ENCODE measurements at places on chromosomes 6 and 20.

DNA sequence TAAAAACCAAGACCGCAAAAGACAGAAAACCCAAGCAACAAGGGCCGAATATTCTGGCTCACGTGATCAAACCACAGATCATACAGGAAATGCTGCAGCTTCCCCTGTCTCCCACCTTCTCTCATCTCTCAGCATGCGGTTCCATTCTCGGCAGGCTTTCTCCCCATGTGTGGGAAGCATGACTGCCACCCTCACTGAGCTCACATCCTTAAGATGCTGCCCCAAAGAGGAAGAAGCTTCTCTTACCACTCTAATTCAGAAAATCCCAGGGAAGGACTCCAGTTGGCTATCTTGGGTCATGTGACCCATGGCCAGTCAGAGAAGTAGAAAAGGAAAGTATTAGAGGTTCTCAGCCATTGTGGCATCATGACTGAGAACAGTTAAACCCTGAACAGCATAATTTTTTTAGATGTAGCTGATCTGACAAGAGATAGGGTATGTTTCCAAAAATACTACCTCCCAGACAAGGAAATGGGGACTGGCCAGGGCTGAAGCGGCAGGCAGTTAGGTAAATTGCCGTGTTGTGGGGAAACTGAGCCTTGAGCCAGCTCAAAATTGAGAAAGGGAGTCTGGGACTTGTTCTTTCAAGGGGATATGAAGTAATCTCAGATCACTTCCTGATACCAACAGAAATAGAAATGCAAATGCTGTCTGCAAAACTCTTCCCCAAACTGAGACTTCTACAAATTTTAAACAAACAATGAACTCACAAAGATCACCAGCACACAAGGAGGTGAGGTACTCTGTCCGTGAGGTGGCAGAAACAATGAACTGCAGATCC, 37.1 kb upstream of the GRM4 start:
- peak; percentile 89 for DNase-seq

DNA sequence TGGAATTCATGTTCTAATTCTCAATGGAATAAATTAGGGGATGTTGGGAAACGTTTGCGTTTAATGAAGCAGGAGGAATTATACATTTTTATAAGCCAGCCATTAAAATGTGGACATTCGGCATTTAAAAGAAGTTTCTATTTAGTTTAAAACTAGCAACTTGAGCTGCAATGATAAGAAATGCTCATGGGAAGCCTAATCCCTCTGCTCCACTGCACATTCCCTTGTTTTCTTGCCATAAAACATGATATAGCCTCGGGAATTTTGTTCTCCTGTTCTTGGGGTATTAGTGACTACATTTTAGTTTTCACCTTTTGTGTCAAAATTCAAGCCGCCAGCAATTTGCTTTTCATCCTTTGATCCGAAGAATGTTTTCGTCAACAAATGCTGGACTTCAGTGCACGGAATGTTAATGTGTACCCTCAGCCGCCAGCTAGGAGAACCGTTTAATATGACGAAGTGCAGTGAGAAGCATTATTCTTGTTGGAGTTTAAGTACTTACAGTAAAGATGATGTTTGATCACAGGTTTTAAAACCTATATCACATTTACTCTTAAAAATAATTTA, 137.9 kb downstream of the HIVEP1 start:
- no peak for DNase-seq

GRCh38 chr20:5600982-5601381, 149.2 kb upstream of the SHLD1 start:
- no peak for DNase-seq

GRCh38 chr6:17945111-17945510, 42.3 kb downstream of the KIF13A start:
- DNase-seq, result no peak

DNA sequence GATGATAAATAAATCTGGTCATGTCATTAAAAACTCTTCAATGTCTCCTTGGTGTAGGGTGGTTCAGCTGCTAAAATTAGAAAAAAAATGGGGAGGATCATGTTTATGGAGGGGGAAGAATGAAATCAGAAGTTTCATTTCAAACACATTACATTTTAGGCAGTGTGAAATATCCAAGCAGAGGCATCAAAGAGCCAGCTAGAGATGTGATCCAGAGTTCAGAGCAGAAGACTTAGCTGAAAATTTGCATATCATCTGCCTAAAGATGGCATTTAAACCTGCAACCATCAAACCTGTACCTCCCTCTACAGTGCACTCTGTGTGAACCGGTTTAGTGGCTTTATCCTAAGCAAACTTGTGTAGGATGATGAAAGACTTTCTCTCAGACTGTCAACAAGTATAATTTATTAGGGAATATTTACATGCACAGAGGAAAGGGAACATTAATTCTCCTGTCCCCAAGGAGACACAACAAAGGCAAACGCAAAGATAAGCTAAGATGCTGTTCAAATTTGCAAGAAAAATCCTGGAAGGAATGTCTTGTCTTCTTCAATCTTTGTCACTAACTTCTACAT, 84.8 kb upstream of the PLEKHG1 start:
- no peak for DNase-seq

- no peak for DNase-seq
Measured at GRCh38 chr6:36975231-36976006, 10.6 kb downstream of the MTCH1 start.

DNA sequence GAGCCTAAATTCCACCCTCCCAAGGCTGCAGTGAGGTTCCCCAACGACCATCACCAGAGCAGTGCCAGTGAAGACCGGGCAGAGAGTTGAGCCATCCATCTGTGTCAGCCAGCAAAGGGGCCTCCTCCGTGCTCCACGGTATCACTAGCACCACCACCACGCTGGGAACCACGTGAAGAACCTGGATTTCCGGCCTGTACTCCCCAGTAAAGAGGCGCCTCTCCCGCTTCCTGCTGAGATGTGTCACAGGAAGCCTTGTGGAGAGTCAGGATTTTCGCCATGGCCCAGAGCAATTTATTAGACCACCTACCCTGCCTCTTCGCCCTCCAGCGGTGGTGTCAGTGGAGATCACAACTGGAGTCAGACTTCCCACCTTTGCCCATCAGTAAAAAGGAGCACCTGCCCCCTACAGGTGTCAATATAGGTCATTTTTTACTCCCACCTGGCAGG, 28.8 kb downstream of the CPXM1 start:
- no peak for DNase-seq

- DNase-seq, result no peak
Measured at GRCh38 chr6:34597605-34598353, 41.6 kb upstream of the SPDEF start.

DNA sequence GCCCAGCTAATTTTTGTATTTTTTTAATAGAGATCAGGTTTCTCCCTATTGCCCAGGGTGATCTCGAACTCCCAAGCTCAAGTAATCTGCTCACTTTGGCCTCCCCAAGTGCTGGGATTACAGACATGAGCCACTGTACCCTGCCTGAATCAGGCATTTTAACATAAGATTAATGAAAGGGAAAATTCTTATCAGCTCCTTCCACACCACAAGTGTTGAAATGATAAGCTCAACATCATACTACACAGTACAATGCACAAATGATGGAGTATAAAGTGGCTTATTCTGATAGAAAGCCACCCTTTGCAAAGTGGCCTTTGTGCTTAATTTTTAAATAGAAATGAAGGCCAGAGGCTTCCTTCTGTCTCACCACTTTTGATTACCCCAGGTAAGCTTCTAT, 71.3 kb upstream of the MCHR2 start:
- no peak for DNase-seq

DNA sequence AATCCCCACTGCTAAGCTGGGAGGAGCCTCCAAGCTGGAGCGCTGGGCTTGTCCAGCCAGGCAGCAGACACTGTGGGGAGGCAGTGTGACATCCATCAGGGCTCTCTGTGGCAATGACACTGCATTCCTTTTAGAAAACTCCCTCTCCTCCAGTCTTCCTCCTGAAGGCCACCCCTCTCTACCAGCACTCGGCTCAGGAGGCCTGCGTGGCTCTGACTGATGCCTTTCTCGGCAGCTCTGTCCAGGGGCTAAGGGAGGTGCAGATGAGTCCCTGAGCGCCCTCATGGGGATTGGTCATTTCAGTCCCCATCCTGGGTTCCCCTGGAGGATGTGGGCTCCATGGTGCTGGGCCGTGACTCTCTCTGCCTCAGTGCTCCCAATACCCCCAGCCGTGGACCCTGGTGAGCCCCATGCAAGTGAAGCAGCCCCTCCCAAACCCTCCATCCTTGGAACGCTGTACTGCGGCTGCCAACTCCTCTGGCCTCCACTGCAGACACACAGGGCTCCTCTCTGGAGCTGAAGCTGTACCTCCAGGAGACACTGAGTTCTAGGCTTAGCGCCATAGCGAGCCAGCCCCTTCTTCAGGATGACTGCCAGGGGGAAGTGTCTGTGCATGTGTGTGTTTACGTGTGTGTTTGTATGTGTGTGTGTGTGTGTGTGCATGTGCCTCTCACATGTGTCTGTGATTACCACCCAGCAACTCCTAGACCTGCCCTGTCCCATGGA, 209.6 kb downstream of the ERMARD start:
- no peak for DNase-seq

GRCh38 chr6:79731471-79731870, 100.3 kb downstream of the SH3BGRL2 start:
- no peak for DNase-seq

DNA sequence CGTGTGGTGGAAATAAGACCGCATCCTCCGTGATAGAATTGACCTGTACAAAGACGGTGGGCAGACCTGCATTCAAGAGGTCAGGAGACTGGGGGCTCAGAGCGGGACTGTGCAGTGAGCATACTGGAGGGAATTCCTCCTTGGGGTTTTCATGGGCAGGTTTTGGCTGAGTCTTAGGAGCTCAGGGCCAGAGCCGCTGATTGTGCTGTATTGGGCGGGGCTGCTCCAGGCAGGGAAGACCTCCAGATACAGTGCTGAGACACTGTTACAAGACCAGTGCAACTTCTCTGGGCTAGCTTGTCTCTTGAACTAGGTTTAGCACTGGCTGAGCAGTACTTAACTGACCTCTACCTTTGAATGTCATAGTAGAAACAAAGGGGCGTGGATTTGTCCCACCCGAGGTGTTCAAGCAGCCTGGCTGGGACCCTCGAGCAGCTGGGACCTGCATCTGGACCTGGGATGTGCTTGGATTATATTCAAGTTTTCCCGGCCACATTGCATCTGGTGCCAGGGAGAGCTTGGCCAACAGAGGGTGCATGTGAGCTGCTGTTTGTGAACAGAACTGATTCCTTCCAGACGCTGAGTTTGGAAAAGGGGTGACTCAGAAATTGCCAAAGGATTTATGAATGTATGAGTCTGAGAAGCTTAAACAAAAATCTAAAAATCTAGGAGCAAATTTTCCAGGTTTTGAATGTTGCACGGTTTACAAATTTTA, 33.4 kb upstream of the SLC22A1 start:
- DNase-seq, result no peak

GRCh38 chr6:154236646-154237301, 119.8 kb downstream of the IPCEF1 start:
- DNase-seq, result no peak

GRCh38 chr20:61443443-61444126, 191.5 kb downstream of the CDH4 start:
- no peak for DNase-seq

DNA sequence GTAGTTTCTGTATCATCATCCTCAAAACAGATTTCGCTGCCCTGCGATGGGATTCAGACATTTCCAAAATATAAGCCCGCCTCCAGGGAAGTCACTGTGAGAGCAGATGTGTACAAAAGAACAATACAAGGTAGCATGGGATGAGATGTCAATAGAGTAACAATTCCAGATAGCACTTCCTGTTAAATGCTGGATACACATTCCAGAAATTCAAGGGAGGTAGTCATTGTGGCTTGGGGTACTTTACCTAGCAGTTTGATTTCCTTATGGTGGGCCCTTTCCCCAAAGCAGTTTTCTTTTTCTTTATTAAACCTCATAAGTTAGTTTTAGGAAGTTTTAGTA, 2.5 kb downstream of the RNF217 start:
- no peak for DNase-seq

- DNase-seq, result peak; percentile 7
Measured at GRCh38 chr6:62285612-62286469, at the start of gene KHDRBS2. TSS of gene KHDRBS2 (minus strand) at chr6:62286225.

DNA sequence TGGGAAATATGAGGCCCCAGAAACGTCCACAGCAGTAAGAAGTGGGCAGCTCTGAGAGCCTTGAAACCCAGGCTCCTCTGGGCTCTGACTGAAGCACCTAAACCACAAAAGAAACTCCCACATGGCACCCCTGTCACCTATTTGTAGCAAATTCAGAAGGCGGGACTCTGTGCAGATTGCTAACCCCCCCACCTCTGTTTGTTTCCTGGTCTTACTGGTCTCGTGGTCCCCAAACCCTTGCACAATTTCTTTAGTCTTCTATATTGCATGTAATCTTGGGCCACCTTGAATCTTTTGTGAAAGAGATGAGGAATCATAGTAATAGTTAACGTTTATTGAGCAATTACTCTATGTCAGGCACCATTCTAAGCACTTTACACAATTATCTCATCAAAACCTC, 154.3 kb downstream of the PREX1 start:
- DNase-seq, result no peak

- no peak for DNase-seq
Measured at GRCh38 chr6:134343066-134343465, 25.2 kb upstream of the SGK1 start.

DNA sequence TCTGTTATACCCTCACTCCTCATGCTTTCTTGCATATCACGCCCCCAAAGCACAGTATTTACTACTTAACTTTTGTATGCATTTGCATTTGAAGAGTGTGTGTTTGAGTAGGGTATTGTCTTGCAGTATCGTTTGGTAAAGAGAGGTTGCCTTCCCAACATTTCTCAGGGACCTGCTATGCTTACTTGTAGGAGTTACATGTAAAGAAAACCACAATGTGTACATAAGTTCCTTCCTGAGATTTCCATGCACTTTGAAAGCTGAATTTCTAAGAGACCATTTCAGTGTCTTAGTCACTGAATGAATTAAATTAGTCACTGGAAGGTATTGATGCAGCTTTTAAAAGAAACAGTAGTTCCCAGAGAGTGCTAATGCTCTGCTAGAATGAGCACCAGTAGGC, 159.3 kb upstream of the LAMA2 start:
- no peak for DNase-seq

- no peak for DNase-seq
Measured at GRCh38 chr6:3768502-3768901, 17.0 kb upstream of the PXDC1 start.

DNA sequence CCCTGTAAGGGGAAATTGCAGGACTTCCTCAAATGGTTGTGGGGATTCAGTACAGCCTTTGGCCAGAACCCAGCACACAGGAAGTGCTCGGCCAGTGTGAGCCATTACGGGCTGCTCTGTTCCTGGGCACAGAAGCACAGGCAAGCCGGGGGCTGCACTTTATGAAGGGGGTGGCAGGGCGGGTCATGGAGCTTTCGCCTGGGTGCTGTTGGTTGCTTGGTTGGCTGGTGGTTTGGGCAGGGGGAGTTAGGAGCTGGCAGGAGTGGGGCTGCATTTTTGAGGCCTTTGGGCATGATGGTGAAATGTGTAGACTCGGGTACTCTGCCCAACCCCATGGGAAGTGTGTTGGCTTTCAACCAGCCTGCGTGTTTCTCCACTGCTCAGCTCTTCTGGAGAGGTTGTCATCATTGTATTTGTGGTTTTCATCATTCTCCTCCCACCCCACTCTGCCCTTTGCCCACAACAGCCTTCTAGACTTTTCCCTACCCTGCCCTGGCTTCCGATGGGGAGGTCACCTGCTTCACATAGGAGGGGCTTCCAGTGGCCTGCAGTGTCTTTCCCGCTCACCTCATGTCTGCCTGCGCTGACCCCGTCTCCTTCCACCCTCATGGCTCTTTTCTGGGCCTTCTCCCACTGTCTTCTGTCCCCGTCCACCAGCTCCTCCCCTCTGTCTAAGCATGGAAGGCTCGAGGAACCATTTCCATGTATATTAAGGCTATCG, 16.1 kb upstream of the RBM38 start:
- no peak for DNase-seq

- no peak for DNase-seq
Measured at GRCh38 chr6:45327956-45328522, at the start of gene RUNX2. TSS of gene RUNX2 (plus strand) at chr6:45328330. CDS start at chr6:45328727, 397 bp downstream.

All from CD4-positive, alpha-beta T cell treated with Interleukin-6 at 100 ng/mL for 8 hours (primary cell).